Skin of body (tissue), 3 donors: ENCODE measurements at places on chromosomes 2 and 18. TPM values are rescaled to one million over a fixed set of nuclear protein-coding genes. Genes with fewer than 3 reads are reported as not detected.

The MYCN gene
- total RNA-seq = 15.6 TPM

- no peak for DNase-seq
Measured at GRCh38 chr2:233098618-233099017, 38.5 kb downstream of the INPP5D start.

- DNase-seq = no peak
Measured at GRCh38 chr2:54457323-54458023, 1.3 kb downstream of the SPTBN1 start.

GRCh38 chr2:219291910-219292490, 12.8 kb downstream of the DNAJB2 start:
- no peak for DNase-seq

The WDCP gene
- total RNA-seq = 7.1 TPM

The IL18R1 gene
- total RNA-seq = 4.5 TPM

DNA sequence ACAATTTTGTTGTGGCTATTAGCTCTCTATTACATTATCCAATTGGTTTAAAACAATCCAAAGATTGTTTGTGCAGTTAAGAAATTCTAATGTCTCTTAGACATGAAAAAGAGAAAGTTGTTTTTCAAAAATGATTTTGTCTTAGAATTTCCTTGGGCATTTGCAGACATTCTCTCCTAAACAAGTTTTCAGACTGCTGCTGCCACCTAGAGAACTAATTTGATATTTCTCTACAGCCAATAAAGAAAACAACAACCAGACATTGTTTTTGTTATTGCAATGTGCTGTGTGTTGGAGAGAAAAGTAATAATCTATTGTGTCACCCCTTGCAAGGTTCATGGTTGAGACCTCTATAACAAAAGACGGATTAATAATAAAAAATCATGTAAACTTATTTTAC, 119.0 kb upstream of the SYT4 start:
- DNase-seq = peak; percentile 19

The RAX gene
- 0.39 TPM for total RNA-seq

GRCh38 chr18:26460449-26461091, 87.8 kb downstream of the KCTD1 start:
- no peak for DNase-seq

The ABCB11 gene
- 0.79 TPM for total RNA-seq

DNA sequence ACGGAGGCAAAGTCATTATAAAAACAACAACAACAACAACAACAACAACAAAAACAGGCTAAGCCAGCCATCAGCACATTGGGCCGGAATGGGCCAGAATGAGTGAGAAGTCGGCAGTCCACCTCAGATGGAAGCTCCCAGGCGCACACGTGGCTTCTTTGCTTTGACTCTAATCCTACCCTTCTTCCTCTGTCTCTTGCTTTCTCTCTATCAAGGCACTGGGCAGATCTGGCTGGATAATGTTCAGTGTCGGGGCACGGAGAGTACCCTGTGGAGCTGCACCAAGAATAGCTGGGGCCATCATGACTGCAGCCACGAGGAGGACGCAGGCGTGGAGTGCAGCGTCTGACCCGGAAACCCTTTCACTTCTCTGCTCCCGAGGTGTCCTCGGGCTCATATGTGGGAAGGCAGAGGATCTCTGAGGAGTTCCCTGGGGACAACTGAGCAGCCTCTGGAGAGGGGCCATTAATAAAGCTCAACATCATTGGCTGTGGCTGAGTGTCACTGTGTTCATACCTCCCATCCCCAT, 52.2 kb downstream of the MARCO start:
- DNase-seq = no peak

The PAIP2B gene
- 14.3 TPM for total RNA-seq

The ZNF396 gene
- total RNA-seq = 1.6 TPM

The L3MBTL4 gene
- total RNA-seq = 17.5 TPM

DNA sequence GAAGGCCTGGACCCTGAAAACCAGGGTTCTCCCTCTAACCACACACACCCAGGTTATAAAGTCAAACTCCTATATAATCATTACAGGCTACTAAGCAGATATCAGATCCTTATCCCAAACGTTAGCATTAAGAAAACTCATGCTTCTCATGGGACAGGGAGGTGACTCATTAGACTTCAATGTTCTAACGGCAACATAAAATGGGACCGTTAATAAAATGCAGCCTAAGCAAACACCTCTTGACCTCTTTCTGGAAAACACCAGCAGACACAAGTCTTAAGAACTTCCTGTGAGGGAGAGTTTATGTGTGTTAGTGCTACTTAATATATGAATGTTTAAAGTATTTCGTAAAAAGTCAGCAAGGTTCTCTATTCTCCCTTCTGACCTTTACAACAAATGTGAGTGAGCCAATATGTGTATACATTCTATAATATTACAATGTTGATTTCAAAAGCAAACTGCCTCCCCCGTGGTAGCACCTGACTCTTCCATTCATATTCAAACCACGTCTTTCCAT, 31.7 kb downstream of the LPIN2 start:
- DNase-seq = no peak

The CFAP65 gene
- not detected for total RNA-seq

DNA sequence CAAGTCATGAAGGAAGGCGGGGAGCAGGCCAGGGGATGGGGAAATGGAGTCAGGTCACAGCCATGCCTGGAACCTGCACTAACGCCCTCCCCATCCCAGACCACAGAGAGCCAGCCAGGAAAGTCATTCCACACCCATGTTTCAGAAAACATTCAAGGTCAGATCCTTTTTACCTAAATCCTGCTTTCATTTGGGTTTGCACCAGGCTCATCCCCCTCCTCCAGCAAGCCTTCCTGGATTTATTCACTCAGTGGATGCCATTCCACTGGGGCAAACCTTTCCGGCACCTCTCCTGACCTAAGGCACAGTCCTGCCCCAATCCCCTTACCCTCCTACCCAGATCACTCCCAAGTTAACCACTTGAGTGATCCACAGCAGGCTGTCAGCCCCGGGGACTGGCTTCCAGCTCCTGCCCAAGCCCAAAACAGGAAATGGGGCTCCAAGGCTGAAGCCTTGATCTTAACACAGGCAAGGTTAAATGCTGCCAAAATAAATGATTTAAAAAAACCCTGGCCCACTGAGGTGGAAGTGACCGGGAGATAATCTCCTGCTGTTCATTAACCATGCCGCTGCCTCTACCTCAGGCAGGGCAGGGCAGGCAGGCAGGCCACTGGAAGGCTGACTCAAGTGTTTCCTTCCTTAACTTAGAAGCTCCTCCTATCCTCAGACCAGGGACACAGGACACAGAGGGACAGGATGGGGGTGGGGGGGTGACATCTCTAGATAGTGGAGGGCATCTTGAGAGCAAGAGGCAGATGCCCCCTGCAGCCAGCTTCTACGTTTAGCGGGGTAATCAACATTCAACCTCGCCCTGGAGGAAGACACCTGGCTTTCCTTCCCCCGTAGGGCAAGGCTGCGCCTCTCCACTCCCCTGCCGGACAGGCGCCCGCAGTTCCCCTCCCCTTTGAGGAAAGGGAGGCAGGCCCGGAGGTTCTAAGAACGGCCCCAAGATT, 1.4 kb downstream of the RAB11FIP5 start:
- no peak for DNase-seq

GRCh38 chr2:29192526-29192925, 77.3 kb downstream of the CLIP4 start:
- no peak for DNase-seq

DNA sequence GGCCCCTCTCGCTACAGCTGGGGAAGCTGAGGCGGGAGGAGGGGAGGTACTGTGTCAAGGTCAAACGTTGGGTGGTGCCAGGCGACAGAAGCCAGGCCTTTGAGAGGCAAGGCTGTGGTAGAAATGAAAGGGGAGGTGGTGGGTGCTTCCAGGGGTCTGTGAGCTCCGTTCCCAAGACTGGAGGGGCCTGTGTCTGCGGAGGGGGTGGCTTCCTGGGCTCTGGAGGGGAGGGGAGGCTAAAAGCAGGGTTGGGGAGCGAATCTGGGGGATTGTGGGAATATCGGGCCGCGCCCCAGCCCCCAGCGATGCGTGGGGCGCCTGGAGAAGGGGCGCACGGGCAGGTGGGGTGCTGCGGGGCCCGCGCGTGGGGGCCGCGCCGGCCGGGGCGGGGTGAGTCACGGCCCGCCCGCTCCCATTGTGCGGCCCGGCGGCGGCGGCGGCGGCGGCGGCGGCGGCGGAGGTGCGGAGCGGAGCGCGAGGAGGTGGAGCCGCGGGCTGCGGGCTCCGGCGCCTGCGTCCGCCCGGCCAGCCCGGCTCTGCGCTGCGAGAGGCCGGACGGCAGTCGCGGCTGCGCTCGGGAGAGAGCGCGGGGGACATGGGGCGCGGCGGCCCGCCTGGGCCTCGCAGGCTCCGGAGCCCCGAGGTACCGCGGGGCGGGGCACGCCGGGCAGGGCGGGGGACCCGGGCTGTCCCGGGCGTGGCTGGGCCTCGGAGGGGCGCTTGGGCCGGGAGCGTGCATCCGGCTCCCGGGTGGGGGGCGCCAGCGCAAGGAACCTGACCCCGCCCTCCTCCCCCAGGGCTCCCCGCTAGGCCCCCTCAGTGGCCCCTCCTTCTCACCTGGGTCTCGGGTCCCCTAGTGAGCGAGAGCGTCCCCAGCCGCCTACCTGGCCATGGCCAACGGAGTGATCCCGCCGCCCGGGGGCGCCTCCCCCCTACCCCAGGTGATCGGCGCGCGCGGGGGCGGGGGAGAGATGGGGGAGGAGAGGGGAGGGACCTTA, at the start of gene SLC4A3:
SLC4A3 (plus strand) TSS at position 528 of the 998 bp plus-strand sequence; CDS start at position 891, 363 bp downstream.
- DNase-seq = no peak

DNA sequence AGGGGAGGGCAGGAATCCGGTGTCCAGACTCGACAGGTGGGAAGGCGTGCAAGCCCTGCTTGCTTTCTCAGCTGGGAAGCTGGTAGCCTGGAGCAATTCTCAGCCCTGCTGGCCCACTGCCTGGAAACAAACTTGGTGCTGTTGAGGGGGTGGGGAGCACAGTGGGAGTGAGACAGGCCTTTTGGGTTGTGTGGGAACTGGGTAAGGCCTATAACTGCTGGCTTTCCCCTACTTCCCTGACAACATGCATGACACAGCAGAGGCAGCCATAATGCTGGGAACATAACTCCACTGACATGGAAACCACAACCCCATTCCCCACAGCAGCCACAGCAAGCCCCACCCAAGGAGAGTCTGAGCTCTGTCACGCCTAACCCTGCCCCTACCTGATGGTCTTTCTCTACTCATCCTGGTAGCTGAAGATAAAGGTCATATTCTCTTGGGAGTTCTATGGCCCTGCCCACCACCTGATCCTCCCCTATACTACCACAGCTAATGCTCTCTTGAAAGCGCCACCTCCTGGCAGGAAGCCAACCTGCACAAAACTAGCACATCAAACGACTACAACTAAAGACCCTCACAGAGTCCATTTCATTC, 122.9 kb upstream of the ACVR1C start:
- DNase-seq = no peak

The PCARE gene
- total RNA-seq = 0.10 TPM
